ENCODE measurements at places on chromosomes 16 and 17. TPM values are rescaled to one million over a fixed set of nuclear protein-coding genes. Genes with fewer than 3 reads are reported as not detected.

Gene CCL14
- total RNA-seq = 104 TPM

Gene STH
- total RNA-seq = not detected

Gene TP53I13
- total RNA-seq = 34.7 TPM

Gene PYDC1
- not detected for total RNA-seq

Gene CXCL16
- total RNA-seq = 14.8 TPM

Gene FBXW10B
- total RNA-seq = 0.93 TPM

Gene SGSH
- total RNA-seq = 34.0 TPM

Gene NARF
- total RNA-seq = 34.2 TPM

Gene RHBDL3
- total RNA-seq = not detected

Gene DNAH2
- 1.3 TPM for total RNA-seq

Gene COX6A2
- 1.5 TPM for total RNA-seq

Gene TNFRSF13B
- not detected for total RNA-seq

Gene P2RX1
- total RNA-seq = 115 TPM

Gene NOTUM
- total RNA-seq = not detected

Gene TRPV3
- 2.7 TPM for total RNA-seq

Gene PIRT
- total RNA-seq = not detected

Gene CDYL2
- 16.0 TPM for total RNA-seq

Gene ENPP7
- not detected for total RNA-seq

All from posterior vena cava (tissue), 2 donors.